ENCODE measurements at places on chromosomes 7 and 10. TPM values are rescaled to one million over a fixed set of nuclear protein-coding genes. Genes with fewer than 3 reads are reported as not detected.

Gene ZWINT
- total RNA-seq = 65.0 TPM

GRCh38 chr7:153404781-153405279, 645.3 kb downstream of the ACTR3B start:
- no peaks in the 10 kb centered on the region for H3K27me3 ChIP-seq
- DNase-seq = no peak
- H3K36me3 ChIP-seq = no peaks in the 10 kb centered on the region

Gene FAM221A
- 6.2 TPM for total RNA-seq

Gene ZNF511
- total RNA-seq = 44.5 TPM

DNA sequence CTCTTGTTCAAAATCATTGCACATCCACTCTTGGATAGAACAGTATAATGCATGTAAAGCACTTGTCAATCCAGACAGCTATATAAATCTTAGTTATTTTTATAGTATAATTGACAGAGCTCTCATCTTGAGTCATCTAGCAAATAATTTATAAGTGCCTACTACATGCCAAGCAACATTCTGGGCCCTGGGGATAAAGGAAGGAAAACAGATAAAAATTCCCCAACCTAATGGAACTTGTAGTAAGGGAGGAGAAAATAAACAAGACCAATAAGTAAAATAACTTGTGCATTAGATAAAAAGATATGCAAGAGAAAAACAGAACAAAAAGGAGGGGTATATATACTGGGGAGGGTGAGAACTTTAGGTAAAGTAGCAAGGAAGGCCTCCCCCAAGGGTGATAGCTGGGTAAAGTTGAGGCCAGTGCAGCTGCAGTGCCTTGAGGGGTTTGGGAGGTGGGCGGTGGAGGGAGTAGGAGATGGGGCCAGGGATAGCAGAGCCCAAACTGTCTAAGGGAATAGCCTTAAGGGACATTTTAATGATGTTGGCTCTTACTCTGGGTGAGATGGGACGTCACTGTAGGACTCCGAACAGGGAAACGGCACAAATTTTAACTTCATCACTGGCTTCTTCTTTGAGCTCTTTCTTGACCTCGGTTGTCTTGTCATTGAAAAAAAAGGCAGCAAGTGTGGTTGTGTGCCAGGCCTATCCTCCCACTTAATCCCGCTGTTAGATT, 79.3 kb upstream of the SEC61G start:
- H3K4me1 ChIP-seq = no peaks in the 10 kb centered on the region
- H3K36me3 ChIP-seq = no peaks in the 10 kb centered on the region
- H3K4me3 ChIP-seq = no peak overlapping the region
- no peak overlapping the region for H3K27ac ChIP-seq
- peaks cover 3% of the 10 kb centered on the region for H3K27me3 ChIP-seq
- DNase-seq = no peak

Gene ARMC3
- total RNA-seq = not detected

DNA sequence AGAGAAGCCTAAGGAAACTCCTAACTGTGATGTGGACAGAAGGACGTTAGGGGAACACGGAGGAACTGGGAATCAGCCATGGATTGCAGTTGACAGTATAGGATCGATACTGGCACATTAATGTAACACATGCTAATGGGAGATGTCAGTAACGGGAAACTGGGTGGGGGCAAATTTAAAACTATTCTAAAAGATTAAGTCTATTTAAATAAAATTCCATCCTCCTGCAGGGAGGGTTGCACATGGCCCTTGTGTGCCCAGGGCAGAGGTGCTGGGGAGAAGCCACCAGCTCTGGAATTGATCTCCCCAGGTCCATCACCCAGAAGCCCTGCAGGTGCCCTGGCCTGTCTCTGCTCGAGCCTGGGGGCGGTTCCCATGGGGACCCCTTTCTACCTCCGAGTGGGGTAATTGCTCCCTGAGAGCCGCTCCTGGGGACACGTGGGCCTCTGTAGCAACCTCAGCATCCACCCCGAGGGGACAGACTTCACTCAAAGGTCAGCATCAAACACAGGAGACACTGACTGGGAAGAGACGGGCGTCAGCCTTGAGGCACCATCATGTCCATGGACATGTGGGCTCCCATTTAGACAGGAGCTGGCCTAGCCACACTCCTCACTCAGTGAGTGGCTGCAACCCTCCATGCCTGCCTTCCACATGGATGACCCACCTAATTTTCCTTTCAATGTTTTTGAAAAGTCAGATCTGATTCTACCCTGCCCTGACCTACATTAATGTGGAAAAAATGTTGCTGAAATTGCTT, 21.1 kb downstream of the SCART1 start:
- H3K27ac ChIP-seq = peak overlapping the region; percentile 71
- H3K4me3 ChIP-seq = peak overlapping the region; percentile 49
- no peak for DNase-seq
- H3K36me3 ChIP-seq = no peaks in the 10 kb centered on the region
- peaks cover 2% of the 10 kb centered on the region for H3K27me3 ChIP-seq

GRCh38 chr7:156503196-156503595, 137.4 kb upstream of the RNF32 start:
- no peaks in the 10 kb centered on the region for H3K4me1 ChIP-seq
- H3K27ac ChIP-seq = no peak overlapping the region
- peaks cover 2% of the 10 kb centered on the region for H3K27me3 ChIP-seq
- no peak for DNase-seq
- H3K4me3 ChIP-seq = no peak overlapping the region

DNA sequence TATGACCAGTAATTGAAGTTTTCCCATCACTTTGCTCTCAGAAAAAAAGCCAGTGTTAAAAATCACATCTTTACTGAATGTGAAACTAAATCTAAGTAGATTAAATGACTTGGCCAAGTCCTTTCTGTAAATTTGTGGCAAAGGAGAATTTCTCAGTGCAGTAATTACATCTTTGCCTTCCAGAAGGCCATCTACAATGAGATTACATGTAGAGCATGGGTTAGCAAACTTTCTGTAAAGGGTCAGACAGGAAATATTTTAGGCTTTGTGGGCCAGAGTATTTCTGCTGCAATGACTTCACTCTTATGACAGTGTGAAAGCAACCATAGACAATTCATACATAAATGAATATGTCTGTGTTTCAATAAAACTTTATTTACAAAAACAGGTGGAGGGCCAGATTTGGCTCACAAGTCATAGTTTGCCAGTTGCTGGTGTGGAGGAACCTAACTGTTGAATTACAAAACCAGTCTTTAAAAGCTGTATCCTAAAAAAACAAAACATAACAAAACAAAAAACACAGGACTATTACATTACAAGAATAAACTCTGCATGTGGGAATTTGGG, 191.0 kb downstream of the TAX1BP1 start:
- peaks cover 1% of the 10 kb centered on the region for H3K4me1 ChIP-seq
- H3K4me3 ChIP-seq = no peak overlapping the region
- peaks cover 2% of the 10 kb centered on the region for H3K27me3 ChIP-seq
- no peak for DNase-seq
- no peak overlapping the region for H3K27ac ChIP-seq

Gene SORCS3
- not detected for total RNA-seq

DNA sequence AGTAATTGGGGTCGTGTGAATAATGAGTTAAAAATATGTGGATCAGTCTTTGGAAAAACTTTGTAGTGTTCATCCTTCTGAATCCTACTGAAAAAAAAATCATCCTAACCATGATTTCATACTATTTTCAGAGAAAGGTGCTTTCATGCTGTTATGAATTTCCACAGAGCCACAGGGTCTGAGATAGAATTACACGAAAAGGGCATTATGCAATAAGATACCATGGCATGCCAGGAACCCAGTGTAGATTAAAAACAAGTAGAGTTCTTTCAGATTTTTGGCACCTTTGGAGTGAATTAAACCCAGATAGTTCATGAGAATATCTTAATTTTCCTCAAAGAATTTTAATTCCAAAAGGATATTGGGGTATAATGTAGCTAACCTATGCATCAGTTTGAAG, 47.5 kb upstream of the AGMO start:
- no peak overlapping the region for H3K4me3 ChIP-seq
- no peaks in the 10 kb centered on the region for H3K4me1 ChIP-seq
- H3K36me3 ChIP-seq = no peaks in the 10 kb centered on the region
- H3K27ac ChIP-seq = no peak overlapping the region

Gene TUBAL3
- not detected for total RNA-seq

- H3K4me1 ChIP-seq = no peaks in the 10 kb centered on the region
- no peak overlapping the region for H3K4me3 ChIP-seq
- H3K27me3 ChIP-seq = peaks cover 2% of the 10 kb centered on the region
- no peak for DNase-seq
Measured at GRCh38 chr7:137454246-137454724, 110.8 kb upstream of the PTN start.

- no peaks in the 10 kb centered on the region for H3K27me3 ChIP-seq
- no peaks in the 10 kb centered on the region for H3K4me1 ChIP-seq
- no peak overlapping the region for H3K27ac ChIP-seq
- no peaks in the 10 kb centered on the region for H3K36me3 ChIP-seq
Measured at GRCh38 chr10:79159141-79159651, 90.4 kb downstream of the ZMIZ1 start.

Gene SYT15B
- 0.47 TPM for total RNA-seq

DNA sequence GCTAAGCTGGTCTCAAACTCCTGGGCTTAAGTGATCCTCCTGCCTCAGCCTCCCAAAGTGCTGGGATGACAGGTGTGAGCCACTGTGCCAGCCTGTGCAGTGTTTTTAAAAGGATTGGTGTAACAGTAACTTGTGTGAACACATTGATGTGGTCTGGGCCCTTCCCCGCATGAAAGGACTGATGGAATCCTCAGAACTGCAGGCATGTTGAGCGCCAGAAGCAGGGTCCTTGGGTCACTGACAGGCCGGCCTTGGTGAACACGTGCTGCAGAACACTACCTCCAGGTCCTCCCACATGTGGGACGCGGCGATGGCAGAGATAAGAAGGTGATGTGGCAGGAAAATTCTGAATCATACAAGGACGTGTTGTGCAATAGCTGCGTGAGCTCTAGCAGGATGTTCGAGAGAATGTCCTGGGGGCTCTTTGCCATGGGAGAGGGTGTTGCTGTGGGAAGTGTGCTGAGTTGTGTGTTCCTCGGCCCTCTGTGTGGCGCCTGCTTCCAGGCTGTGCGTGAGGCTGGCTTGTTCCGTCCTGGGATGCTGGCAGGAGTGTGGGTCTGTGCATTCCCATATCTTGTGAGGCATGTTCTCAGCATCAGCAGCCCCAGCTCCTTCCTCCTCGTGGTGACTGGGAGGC, 68.2 kb downstream of the DNAJB6 start:
- H3K27ac ChIP-seq = peak overlapping the region; percentile 51
- peaks cover 11% of the 10 kb centered on the region for H3K4me1 ChIP-seq
- peaks cover 5% of the 10 kb centered on the region for H3K36me3 ChIP-seq
- no peaks in the 10 kb centered on the region for H3K27me3 ChIP-seq
- DNase-seq = no peak

DNA sequence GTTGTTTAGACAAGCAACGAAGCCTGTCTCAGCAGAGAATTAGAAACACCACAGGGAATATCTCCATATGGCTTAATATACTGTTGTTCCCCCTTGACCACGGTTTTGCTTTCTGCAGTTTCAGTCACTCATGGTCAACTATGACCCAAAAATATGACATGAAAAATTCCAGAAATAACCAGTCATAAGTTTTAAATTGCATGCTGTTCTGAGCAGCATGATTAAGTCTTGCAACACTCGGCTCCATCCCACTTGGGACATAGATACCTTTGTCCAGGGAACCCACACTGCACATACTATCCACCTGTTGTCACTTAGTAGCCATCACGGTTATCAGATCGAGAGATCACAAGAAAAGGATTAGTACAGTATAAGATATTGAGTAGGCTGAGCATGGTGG, 60.7 kb upstream of the FOXK1 start:
- DNase-seq = no peak
- peaks cover 2% of the 10 kb centered on the region for H3K36me3 ChIP-seq
- peaks cover 3% of the 10 kb centered on the region for H3K27me3 ChIP-seq
- no peak overlapping the region for H3K27ac ChIP-seq

DNA sequence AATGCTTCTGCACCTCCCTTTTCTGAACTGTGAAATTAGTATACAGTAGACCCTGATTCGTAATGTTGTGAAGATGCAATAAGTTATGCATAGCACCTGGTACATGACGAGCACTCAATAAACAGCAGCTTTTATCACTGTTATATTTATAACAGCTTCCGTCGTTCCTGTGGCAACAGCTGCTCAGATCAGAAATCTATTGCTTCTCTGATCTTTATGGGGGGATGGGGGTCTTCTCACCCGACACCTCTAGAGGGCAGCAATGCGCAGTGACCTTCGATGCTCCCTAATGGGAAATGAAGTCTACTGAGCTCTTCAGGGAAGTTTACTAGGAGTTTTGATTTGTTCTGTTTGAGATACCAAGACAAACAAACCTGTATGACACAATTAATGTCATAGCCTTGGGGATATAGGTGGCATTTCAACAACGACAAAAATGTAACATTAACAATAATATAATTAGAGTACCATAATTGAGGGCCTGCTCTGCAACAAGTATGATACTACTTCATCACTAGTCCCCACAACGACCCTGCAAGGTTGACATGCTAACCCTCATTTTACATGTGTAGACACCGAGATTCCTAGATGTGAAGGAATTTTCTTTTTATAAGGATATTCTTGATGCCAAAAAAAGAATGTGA, 289.6 kb downstream of the SFMBT2 start:
- DNase-seq = peak; percentile 71
- H3K27ac ChIP-seq = no peak overlapping the region
- H3K4me3 ChIP-seq = no peak overlapping the region
- H3K36me3 ChIP-seq = no peaks in the 10 kb centered on the region

DNA sequence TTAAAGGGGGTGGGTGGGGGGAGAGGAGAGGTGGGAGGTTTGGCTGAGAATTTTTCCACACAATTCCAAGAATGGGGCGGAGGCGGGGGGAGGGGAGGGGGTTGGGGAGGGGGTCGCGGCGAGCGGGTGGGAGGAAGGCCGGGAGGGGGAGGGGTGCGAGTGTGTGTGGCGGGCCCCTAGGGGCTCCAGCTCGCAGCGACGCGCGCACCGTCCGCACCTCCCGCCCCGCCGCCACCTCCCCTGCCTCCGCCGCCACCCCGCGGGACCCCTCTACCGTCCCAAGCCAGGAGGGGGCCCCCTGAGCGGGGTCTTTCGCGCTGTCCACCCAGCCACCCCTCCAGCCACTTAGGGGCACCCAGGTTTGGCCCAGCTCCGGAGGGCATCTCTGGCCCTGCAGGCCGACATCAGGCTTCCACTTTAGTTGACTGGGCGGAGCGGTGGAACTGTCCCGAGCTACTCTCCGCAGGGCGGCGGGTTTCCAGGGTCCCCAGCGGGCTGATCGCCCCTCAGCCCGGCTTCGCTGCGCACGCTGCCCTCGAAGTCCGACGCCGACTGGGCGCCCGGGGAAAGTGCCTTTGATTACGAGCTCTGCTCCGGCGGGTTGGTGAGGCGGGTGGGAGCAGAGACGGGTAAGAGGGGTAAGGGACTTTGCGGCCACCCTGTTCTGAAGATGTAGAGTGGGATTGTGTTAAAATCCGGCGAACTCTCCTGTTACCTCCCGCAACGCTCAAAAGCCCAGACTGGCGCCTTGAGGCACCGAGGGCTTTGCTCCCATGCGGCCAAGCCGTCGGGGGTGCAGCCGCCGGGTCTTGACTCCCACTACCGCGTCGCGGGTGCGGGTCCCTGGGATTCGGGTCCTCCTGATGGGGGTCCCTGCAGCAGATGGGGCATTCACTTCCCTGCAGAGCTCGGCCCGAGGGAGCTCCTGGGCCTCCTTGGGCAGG, 1.8 kb upstream of the VAX1 start:
- peaks cover 2% of the 10 kb centered on the region for H3K4me1 ChIP-seq
- peaks cover 1% of the 10 kb centered on the region for H3K36me3 ChIP-seq

GRCh38 chr7:15314922-15315321, 246.9 kb downstream of the AGMO start:
- H3K4me1 ChIP-seq = no peaks in the 10 kb centered on the region
- no peak for DNase-seq
- H3K4me3 ChIP-seq = no peak overlapping the region
- no peaks in the 10 kb centered on the region for H3K36me3 ChIP-seq
- no peaks in the 10 kb centered on the region for H3K27me3 ChIP-seq

Gene NXPH1
- not detected for total RNA-seq

Gene GRM8
- total RNA-seq = not detected

GRCh38 chr7:40211276-40212003, 76.6 kb downstream of the SUGCT start:
- no peak overlapping the region for H3K27ac ChIP-seq
- H3K4me3 ChIP-seq = no peak overlapping the region
- no peaks in the 10 kb centered on the region for H3K36me3 ChIP-seq
- H3K4me1 ChIP-seq = no peaks in the 10 kb centered on the region
